ENCODE measurements at places on chromosomes 3 and 15.

GRCh38 chr3:155283092-155284056 is 10.1 kb downstream of the STRIT1 start:
- no peak for DNase-seq

DNA sequence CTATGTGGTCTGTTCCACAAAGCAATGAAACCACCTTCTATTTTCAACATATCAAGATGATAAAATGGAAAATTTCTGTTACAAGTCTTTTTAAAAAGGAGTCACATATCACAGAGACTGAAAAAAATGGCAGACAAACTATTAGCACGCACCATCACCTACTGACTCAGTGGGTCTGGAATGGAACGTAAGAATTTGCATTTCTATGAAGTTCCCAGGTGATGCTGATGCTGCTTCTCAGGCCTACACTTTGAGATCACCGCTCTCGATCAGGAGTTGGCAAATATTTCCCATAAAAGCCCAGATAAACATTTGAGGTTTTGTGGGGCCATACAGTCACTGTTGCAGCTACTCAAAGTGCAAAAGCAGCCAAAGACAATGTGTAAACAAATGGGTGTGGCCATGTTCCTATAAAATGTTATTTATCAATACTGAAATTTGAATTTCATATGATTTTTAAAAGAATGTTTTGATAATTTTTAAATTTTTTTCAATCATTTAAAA is 142.9 kb downstream of the ADAM10 start:
- no peak for DNase-seq

DNA sequence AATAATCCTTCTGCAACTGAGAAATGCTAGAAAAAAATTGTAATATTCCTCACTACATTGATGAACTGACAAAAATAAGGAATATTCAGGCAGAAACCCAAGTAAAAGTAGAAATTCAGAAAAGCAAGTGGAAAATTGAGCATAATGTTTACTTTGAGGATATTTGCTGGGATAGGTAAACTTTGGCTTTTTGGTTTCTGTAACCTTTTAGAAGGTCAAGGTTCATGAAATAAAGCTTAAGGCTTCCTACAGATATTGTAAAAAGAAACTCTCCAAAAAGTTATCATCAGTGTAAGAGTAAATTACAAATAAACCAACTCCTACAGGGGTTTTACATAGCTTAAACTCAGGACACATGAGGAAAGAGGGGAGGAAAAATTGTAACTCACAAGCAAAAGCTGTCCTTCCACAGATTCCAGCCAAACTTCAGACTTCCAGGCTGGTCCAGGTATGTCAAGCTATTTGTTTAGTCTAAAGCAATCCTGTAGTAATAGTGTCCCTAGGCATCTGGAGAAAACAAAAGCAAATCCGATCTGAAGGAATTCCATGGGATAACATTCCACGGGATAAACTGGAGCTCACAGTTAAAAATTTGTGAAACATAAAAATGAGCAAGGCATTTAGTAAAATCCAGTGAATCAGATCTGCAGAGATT is 21.1 kb downstream of the C3orf70 start:
- DNase-seq, result no peak

DNA sequence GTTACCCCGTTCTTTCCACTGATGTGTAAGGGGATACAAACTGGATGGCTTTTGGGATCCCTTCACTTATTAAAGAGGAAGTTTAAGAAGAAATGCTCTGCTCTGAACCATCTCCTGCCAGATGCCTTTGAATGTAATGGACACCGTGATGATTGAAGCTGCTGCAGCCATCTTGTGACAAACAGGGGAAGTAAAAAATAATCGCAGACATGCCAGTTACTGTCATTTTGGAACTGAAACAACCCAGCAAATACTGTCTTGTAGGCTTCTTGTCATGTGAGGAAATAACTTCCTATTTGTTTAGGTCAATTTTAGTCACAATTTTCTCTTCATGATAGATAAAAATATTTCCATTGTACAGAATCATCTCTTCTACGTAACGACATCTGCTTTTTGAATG is 224.0 kb downstream of the CHL1 start:
- DNase-seq, result no peak

DNA sequence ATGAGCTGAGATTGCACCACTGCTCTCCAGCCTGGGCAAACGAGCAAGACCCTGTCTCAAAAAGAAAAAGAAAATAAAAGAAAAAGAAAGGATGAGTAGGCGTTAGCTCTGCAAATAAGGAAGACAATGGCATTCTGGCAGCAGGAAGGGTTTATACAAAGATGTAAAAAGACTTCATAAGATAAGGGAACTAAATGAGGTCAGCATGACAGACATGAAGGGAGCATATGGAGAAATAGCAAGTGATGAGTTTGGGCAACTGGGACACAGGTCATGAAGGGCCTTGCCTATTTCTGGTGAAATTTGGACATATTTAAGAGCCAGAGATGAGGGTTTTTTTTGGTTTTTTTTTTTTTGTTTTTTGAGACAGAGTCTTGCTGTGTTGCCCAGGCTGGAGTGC is 24.5 kb downstream of the TMEM266 start:
- DNase-seq, result no peak

Data from GM04504 (cell line).